ENCODE measurements at places on chromosomes 3 and 15.
A peak's percentile ranks its signal among the peaks of the same experiment; 100 is the strongest.

DNA sequence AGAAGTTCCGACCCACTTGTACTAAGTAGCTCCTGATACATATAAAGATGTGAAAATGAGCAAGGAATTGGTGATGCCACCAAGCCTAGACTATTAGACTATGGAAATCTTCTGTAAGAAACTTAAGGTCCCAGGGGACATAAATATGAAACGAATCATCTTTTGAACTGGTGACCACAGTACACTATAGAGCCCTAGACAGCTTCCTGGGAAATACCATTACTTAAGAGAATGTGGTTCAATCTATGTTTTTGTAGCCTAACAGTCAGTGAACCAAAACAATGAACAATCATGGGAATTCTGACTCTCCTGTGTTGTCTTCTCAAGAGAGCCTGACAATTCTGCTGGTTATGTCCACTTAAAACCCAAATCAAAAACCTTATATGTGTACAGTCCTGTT is 191.6 kb downstream of the GREM1 start:
- DNase-seq, result no peak

DNA sequence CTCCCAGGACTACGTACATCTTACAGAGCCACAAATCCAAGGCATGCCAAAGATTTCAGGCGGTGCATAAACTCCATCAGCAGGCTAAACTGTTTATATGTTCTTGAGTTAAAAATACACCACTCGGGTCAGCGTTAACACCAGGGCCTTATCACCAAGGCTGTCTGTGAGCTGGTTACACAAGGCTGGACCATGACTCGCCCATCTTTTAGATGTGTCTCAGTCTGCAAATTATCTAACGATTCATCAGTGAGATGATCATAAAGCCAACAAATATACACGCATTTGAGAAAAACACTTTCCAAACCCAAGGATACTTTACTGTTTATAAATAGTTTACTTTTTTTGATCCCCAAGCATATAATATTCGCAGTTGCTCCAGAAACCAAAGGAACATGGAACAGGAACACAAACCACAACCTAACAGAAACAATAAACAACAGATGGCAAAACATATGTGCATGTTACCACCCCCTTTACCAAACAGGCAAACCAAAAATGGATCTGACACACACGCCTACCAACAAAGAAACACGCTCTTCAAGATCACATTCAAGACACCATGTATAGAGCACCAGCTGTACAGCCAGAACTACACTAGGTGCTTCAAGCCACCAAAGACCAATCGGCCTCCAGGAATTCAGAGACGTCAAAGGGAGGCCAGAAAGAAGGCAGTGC is 15.4 kb downstream of the LRIG1 start:
- DNase-seq, result no peak

DNA sequence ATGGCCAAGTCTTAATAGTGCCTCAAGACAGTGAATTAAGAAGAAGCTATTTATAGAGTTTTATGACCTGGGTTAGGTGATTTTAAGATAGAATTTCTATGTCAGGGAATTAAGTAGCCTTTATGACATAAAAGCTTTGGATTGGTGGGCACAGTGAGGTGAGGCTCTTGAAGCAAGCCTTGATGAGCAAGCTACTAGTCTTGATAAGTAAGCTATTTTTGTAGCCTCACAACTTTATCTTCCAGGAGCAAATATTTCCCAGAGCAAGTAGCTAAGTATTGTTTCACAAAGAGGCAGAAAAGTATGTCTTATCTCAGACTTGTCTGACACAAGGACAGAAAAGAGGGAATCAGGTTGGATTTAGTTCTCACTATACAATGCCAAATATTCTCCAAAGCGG is 491.7 kb upstream of the RASGRP1 start:
- no peak for DNase-seq

DNA sequence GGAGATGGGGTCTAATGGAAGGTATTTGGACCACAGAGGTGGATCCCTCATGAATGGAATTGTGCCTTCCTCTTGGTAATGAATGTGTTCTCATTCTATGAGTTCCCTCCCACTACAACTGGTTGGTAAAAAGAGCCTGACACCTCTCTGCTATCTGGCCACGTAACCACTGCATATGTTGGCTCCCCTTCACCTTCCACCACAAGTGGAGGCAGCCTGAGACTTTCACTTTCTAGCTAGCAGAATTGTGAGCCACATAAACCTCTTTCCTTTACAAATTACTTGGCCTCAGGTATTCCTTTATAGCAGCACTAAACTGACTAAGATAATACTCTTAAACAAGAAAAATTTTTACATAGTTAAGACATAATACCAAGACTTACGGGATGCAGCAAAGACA is 155.3 kb downstream of the NR1I2 start:
- peak; percentile 11 for DNase-seq

GRCh38 chr3:138941259-138941885 is 5.6 kb downstream of the FOXL2 start:
- no peak for DNase-seq

GRCh38 chr3:159629329-159630084 is 359.1 kb upstream of the IL12A start:
- no peak for DNase-seq
